ENCODE measurements at places on chromosomes 1 and 21.

DNA sequence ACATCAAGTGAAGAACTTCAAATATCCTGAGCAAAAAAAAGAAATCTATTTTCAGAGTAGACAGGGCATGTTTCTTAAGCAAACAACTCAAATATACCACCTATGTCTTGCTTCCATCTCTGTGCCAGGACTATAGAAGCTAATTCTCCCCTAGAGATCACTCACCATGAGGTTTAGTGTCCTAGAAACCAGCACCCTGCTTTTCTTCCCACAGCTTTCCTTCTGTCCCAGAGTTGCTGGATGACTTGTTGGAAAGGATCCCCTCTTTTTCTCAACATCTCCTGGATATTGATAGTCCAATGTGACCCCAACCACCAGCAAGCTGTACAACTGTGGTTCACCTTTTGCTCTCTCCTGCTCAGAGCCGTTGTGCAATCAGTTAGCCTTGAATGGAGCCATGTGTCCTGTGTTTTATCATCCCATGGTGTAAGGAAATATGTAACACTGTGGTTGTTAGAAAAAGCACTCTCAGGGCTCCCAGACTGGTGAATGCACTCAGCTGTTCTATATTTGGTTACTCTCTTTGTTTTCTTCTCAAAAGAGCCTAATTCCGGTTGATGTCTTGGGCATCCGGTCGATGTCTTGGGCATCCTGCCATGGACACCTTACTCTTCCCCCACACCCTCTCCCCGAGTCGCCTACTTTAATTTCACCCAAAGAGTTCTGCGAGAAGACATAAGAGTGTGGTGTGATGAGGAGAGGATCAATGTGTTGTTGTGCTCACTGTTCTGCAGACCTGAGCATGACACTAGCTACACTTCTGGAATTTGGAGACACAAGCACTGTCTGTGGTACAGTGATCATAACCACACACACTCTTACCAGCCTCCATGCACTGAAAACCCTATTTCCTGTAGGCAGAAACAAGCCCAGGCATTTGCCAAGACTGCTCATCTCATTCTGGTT lies 1.7 kb downstream of the TNFSF4 start:
- DNase-seq = no peak

GRCh38 chr21:32597205-32597604 lies 11.9 kb upstream of the TCP10L start:
- DNase-seq = no peak

- no peak for DNase-seq
Observed at GRCh38 chr1:232553050-232553754, 76.7 kb downstream of the SIPA1L2 start.

DNA sequence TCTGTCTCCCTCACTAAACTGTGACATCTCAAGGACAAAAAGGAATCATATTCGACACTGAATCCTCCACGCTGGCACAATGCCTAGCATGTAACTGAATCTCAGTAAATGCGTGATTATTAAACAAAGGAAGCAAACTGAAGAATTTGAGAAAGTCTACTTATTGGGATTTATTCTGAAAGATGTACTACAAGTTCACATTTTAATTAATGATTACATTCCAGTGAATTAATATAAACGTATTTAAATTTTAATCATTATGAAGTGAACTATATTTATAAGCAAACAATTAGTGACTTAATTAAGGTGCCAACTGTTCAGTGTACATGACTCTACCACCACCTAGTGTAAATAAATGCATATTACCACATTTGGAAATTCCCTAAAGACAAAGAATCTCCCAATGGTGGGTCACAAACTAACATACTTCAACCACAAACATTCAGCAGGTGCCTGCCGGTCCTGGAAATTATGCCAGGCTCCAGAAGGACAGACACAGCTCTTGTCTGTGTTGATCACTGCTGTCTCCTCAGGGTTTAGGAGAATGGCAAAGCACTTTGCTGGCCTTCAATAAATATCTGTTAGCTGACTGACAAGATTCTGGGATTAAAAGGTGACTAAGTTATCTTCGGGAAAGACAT lies 56.3 kb downstream of the SMYD3 start:
- no peak for DNase-seq

DNA sequence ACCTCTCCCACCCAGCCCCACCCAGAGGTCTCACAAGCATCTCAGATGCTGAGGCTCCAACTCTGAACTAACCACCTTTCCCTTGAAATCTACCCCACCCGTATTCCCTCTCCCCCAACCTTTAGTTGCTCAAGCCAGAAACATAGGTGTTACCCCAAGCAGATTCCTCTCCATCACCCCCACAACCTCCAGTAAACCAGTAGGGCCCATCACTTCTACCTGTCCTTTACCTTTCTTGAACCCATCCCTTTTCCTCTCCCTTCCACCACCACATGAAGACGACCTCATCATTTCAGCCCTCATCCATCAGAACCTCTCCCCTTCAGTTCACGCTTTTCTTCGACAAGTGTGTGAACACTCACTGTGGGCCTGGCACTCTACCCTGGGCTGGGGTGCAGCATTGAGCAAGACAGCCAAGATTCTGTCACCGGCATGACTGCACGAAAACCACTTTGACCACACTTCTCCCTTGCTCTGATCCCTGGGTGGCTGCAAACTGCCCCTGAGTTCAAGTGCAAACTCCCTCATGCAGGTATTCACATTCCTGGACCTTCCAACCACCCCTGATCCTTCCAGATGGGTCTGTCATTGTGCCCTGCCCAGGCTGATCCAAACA lies 65.5 kb upstream of the LAPTM5 start:
- DNase-seq = no peak

GRCh38 chr1:38477811-38478210 lies 381.8 kb downstream of the RRAGC start:
- no peak for DNase-seq

DNA sequence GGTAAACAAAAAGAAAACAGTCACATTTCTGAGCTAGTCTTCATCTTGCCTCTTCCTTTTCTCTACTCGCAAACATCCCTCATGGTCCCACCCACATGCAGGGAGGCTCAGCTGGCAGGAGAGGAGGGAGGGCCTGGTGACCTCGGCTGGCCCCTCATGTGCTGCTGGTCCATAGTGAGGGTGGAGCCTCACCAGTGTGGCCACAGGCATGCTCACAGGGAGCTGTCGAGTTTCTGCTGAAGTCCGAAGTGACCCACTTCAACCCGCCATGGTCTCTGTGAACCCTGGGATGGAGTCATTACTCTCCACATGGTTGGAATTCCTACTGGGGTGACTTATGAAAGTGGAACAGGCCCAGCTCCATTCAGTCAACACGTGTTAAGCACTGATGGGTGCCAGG lies 253.4 kb downstream of the RHOU start:
- no peak for DNase-seq

DNA sequence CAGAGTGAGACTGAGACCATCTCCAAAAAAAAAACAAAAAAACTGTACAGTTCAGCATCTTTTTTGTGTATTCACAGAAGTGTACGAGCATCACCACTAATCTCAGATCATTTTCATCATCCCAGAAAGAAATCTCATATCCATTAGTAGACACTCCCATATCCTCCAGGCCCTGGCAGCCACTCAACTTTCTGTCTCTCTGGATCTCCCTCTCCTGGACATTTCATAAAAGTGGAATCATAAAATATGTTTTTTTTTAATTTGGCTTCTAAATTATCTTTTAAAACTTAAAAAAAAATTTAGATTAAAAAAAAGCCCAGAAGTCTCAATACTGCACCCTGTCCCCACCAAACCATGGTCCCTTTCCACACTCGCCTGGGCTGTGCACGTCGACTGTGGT lies 22.1 kb downstream of the RIPPLY3 start:
- DNase-seq = no peak

GRCh38 chr1:33972676-33973395 lies 109.0 kb downstream of the HMGB4 start:
- DNase-seq = no peak

- DNase-seq = no peak
Observed at GRCh38 chr1:208782186-208782585, 538.0 kb upstream of the PLXNA2 start.

DNA sequence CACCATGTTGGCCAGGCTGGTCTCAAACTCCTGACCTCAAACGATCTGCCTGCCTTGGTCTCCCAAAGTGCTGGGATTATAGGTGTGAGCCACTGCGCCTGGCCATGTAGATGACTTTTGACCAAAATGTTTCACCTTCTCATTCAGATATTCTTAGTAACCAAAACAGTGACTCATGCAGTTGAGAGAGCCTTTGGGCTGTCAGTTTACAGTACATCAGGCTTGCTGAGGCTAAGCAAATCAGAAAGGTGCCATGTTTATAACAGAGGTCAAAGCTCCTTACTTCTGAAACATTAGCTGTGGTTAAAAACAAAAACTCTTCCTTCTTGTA lies 21.0 kb downstream of the CNIH4 start:
- no peak for DNase-seq

- DNase-seq = no peak
Observed at GRCh38 chr1:117579221-117579906, 26.5 kb upstream of the TENT5C start.

- no peak for DNase-seq
Observed at GRCh38 chr1:208256091-208256490, 11.9 kb upstream of the PLXNA2 start.

DNA sequence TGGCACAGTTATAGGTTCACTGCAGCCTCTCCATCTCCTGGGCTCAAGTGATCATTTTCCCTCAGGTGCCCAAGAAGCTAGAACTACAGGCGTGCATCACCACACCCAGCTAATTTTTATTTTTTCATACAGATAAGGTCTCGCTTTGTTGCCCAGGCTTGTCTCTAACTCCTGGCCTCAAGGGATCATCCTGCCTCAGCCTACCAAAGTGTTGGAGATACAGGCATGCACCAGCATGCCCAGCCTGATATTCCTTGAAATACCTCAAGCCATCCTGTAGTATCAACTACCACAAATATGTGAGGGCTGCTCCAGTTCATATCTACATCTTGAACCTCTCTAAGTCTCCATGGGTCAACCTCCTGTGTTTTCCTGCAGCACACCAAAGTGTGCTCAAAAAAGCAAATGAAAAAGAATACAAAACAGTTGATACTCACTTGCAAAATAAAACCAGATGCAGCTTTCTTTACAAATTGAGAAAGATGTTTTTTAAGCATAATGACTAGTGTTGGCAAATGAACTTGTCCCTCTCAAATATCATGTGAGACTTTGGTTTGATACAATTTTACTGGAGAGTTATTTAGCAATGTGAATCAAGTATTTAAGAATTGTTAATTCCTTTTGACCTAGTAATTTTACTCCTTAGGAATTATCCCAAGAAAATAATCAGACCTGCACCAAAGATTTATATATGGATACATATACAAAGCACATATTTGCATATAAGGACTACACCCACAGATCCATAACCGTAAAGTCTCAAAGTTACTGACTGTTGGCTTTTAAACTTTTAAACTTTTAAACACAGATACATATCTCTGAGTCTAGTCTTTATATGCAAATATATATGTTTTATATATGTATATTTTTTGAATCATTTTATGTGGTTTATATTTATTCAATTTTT lies 197.7 kb downstream of the NRIP1 start:
- DNase-seq = no peak

- DNase-seq = no peak
Observed at GRCh38 chr1:206854401-206855129, 10.9 kb upstream of the IL20 start.

- DNase-seq = no peak
Observed at GRCh38 chr21:25215698-25216384, 391.4 kb downstream of the MRPL39 start.

- no peak for DNase-seq
Observed at GRCh38 chr1:101338714-101339430, 102.1 kb downstream of the S1PR1 start.

DNA sequence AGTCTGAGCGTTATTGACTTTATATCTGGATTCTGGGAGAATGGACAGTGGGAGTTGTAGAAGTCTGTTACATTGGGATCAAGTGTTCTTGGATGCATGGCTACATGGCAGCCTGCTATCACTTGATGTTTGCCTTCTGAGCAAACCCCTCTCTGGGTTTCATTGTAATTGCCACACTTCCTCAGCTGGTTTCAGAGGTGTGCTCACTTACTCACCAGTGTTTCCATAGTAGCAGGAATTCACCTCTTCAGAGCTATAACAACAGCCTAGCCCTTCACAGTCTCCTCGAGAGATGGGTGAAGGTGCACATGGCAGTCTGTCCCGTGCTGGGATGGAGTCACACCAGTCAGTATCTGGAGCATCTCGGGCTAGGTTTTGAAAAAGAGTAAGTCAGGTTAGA lies 2.6 kb downstream of the ZP4 start:
- no peak for DNase-seq

GRCh38 chr1:97091679-97092078 lies 370.1 kb downstream of the PTBP2 start:
- no peak for DNase-seq

- no peak for DNase-seq
Observed at GRCh38 chr1:208085655-208086515, 158.3 kb downstream of the PLXNA2 start.

- peak; percentile 60 for DNase-seq
Observed at GRCh38 chr21:34545079-34545884, 33.3 kb upstream of the KCNE1 start.

DNA sequence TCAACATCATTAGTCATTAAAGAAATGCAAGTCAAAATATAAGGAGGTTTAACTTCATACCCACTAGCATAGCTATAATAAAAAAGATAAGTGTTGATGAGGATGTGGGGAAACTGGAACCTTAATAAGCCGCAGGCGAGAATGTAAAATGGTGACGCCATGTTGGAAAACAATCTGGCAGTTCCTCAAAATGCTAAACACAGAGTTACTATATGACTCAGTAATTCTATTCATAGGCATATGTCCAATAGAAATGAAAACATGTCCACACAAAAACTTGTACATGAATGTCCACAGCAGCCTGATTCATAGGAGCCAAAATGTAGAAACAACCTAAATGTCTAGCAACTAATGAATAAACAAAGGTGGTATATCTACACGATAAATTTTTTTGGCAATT lies 23.2 kb downstream of the DDX59 start:
- DNase-seq = no peak

DNA sequence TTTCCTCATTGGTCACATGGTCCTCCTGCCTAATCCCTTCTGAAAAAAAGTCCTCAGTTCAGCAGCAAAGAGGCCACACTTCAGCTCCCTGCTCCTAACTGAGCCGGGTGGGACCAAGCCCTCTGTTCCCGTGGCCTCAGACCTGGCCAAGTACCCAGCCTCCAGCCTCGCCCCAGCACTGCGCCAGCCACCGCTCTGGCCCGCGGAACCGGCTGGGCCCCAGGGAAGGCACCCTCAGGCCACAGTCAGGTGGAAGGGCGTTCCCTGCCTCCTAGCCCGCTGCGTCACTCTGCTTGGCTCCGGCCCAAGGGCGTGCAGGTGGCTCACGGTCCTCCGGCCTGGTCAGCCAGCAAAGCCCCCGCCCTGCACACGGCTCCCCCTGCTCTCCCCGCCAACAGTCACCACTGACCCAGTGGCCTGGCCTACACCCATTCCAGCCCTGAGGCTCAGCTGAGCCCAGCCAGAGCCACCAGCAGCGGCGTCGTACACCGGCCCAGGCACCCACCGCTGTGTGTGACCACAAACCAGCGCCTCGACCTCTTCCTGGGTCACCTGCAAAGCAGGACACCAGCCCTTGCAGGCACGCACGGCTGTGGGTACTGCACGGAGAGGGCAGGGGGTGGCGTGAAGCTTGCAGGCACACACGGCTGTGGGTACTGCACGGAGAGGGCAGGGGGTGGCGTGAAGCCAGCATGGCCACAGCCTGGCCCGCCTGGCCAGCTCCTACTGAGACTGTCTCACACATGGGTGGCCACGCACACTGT lies 19.4 kb downstream of the NADK start:
- DNase-seq = no peak

- DNase-seq = no peak
Observed at GRCh38 chr1:151860504-151861187, 7.1 kb upstream of the THEM5 start.

- no peak for DNase-seq
Observed at GRCh38 chr1:165717918-165718515, 19.7 kb upstream of the ALDH9A1 start.

GRCh38 chr1:25026730-25027450 lies 96.8 kb upstream of the RUNX3 start:
- DNase-seq = no peak
